ENCODE measurements at places on chromosomes 3 and 15.

GRCh38 chr3:11132861-11133260, 21.4 kb upstream of the HRH1 start:
- no peak for DNase-seq

GRCh38 chr3:37787153-37787867, 74.4 kb upstream of the CTDSPL start:
- no peak for DNase-seq

- no peak for DNase-seq
These were observed 25.7 kb downstream of the AMOTL2 start for GRCh38 chr3:134348524-134348923.

DNA sequence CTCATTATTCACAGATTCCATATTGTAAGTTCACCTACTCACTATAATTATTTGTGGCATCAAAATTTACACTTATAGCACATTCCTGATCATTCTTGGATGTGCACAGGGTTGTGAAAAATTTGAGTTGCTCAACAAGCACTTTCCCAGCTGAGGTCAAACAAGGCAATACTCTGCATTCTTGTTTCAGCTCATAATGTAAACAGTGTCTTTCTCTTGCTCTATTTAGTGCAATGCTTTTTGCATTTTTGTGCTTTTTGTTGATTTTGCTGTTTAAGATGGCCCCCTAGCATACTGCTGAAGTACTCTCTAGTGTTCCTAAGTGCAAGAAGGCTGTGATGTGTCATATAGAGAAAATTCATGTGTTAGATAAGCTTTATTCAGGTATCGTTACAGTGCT, 66.7 kb upstream of the TNIK start:
- no peak for DNase-seq

DNA sequence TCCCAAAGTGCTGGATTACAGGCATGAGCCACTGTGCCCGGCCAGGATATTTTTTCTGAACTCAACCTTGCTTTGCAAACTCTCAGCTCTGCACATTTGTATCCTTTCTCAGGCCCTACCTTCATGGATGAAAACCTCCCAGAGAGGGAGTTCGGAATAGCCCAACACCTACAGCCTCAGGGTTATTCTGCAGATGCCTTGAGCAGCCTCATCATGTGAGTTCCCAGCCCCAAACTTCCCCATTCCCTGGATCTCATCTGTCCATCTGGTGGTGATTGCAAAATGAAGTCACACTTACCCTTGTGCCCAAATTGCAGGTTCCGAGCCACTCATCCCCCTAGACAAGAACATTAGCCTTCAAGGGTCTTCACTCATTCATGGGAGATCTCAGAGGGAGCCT, 39.9 kb upstream of the KLHL25 start:
- no peak for DNase-seq

DNA sequence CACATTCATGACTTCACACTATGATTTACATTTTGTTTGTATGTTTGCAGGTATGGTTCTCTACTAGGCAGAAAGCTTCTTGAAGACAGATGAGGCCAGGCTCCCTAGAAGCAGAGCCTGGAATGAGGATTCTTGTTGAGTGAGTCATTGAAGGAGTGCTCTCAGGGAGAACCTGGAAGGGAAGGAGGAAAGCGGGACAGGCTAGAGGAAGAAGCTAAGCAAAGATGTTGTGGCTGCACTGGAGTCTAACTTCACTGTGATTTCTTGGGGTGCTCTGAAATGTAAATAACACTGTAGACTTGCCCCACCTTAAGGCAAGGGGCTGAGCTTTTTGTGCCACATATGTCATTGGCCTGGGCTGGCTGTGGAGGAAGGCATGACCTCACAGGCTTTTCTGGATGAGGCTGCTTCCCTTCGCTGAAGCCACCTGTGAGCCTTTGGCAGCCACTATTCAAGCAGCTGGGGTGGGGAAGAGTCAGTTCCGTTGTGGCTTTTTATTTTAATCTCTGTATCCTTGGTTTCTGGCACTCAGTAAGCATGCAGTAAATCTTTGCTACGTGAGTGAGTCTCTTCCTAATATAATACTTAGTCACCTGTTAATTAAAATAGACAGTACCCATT, 307.3 kb downstream of the SV2B start:
- DNase-seq, result no peak

- no peak for DNase-seq
These were observed 106.3 kb downstream of the ETFA start for GRCh38 chr15:76204916-76205460.

GRCh38 chr3:10219737-10220136, 28.5 kb upstream of the TATDN2 start:
- DNase-seq, result no peak

DNA sequence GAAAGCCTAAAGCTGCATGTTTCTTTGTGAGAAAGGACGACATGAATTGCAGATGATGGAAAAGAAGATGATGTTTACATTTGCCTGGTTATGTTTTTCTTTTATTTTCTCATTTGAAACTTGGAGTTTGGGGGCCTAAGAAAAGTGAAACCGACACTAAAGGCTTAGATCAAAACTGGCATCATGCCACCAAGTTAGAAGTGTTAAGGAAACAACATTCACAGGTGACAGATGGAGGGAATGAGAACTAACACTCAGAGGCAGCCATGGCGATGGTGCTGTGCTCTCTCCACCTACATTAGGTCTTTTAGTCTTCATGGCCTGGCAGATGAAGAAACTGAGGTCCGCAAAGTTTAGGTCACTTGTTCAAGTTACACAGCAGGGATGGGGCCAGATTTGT, 923.6 kb downstream of the TUSC7 start:
- DNase-seq, result no peak

DNA sequence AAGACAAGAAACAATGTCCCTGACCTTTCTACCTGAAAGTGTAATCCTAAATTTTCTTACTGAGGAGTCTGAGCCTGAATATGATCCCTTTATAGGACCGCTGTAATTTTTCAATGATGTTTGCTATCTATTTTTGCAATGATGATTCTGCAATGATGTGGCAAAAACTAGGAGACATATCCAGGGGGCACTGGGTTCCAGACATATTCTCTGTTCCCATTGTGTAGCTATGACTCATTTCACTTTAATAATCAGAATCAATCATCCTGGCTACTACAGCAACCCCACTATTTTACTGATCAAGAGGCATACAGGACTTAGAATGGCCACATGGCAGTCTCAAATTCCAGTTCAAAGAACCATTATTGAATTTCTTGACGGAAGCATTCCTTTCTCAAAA, 85.9 kb downstream of the AQR start:
- DNase-seq, result no peak
